Activated naive CD4-positive, alpha-beta T cell treated with Interleukin-2 at 50 U/mL for 16 hours (primary cell): ENCODE measurements at places on chromosomes 2 and 18.

- DNase-seq, result no peak
These were observed 25.9 kb downstream of the COL5A2 start for GRCh38 chr2:189153619-189154018.

- DNase-seq, result no peak
These were observed 58.9 kb upstream of the ID2 start for GRCh38 chr2:8622924-8623465.

- no peak for DNase-seq
These were observed 184.8 kb upstream of the SP5 start for GRCh38 chr2:170530284-170530745.

DNA sequence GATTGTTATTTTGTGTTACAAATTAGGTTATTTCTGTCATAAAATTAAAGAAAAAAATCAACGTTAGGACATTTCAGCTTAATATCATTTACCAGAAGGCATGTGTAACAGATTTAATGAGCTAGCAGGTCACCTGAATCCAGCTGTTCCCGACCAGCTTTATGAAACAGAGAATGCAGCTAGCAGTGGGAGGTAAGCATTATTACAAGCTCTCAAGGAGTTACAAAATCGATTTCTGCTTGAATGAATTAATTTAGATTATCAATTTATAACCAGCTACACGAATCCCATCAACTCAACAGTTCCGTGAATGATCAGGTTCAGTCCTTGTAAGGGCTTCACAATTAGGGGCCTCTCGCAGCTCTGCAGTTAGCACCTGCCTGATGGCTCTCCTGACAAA, 211.9 kb downstream of the PTGR3 start:
- DNase-seq, result no peak

DNA sequence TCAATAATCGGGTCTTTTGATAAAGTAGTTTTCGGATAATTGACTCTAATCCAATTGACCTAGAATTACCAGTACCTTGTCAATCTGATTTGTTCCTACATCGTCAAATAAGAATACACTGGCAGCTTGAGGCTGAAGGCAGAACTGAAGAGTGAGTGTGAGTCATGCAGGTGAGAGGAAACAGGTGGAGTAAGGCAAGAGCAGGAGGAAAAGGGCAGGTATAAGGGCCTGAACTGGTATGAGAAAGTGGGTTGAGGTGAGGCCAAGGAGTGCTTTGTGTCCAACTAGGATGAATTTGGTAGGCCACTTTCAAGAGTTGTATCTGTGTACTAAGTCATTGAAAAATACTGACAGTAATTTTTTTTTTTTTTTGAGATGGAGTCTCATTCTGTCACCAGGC, 186.0 kb downstream of the ZNF385B start:
- no peak for DNase-seq

- no peak for DNase-seq
These were observed 130.7 kb upstream of the KLF7 start for GRCh38 chr2:207296265-207296948.

- DNase-seq, result no peak
These were observed 286.3 kb downstream of the OSR1 start for GRCh38 chr2:19072161-19072560.
